ENCODE measurements at places on chromosomes 1 and 21.
A peak's percentile ranks its signal among the peaks of the same experiment; 100 is the strongest.

DNA sequence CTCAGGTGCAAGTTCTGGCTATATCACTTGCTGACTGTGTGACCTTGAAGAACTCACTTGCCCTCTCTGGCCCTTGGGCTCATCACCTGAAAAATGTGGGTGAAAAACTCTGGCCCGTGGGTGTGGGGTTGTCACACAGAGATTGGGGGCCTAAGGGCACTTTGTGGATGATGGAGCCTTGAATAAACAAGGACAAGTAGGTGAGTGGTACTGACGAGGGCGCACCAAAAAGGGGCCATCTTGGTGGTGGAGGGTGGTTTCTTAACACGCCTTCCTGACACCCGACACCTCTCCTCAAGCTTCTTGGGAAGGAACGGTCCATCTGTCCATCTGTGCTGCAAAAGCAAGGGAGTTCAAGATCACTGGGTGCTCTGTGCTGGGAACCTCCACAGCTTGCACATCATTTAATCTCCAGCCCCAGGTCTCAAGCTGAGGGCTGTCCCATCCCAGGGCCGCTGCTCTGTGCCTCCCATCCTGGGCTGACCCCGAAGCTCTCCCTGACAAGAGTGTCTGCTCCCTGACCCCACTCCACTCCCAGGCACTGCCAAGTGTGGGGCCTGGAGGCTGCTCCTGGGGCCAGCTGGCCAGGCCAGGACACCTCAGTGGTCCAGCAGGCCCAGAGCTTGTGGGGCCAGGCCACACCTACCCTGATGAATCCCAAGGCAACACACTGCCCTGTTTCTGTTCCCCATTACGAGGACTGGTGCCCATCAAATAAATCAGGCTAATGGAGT, 97.3 kb downstream of the GLIS1 start:
- no peak for DNase-seq

GRCh38 chr1:145995964-145996432, 381 bp downstream of the TXNIP start:
- DNase-seq, result no peak

GRCh38 chr1:155131856-155132255, 3.8 kb upstream of the SLC50A1 start:
- DNase-seq, result no peak

- DNase-seq, result peak; percentile 80
These were observed 16.5 kb upstream of the ATP6V1G3 start for GRCh38 chr1:198556971-198557370.

DNA sequence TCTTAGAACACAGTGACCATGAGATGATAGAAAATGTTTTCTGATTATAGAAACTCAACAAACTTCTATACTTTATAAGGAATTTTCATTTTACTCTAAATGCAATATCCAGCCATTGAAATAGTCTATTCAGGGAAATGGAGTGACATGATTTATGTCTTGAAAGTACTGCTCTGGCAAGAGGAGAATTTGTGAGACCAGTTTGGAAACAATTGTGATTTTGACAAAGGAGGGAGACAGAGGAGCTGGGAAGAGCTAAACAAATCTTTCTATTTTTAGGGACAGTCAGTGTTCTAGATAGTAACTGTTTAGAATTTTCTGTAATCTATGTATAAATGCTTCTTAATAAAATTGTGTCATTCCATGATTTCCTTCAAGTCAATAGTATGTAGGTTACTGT, 252.3 kb downstream of the FMN2 start:
- peak; percentile 15 for DNase-seq

DNA sequence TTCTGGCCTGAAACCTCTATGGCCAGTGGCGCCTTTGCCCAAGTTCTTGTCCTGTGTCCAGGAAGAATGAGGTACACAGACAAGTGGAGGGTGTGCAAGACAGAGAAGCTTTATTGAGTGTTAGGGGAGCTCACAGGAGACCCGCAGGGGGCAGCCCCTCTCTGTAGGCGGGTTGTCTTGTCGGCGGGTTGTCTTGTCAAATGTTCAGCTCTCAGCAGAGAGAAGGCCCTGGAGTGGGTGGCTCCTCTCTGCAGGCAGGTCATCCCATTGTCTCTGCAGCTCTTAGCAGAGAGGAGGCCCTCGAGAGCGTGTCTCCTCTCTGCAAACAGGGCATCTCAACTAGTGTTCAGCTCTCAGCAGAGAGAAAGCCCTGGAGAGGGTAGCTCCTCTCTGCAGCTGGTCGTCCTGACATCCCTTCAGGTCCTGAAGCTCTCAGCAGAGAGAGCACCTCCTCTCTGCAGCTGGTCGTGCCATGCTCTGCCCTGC, 11.0 kb downstream of the COL6A2 start:
- no peak for DNase-seq

- no peak for DNase-seq
These were observed 16.4 kb downstream of the NCMAP start for GRCh38 chr1:24572301-24572700.

- DNase-seq, result no peak
These were observed 82.5 kb upstream of the NR5A2 start for GRCh38 chr1:199944986-199945385.

DNA sequence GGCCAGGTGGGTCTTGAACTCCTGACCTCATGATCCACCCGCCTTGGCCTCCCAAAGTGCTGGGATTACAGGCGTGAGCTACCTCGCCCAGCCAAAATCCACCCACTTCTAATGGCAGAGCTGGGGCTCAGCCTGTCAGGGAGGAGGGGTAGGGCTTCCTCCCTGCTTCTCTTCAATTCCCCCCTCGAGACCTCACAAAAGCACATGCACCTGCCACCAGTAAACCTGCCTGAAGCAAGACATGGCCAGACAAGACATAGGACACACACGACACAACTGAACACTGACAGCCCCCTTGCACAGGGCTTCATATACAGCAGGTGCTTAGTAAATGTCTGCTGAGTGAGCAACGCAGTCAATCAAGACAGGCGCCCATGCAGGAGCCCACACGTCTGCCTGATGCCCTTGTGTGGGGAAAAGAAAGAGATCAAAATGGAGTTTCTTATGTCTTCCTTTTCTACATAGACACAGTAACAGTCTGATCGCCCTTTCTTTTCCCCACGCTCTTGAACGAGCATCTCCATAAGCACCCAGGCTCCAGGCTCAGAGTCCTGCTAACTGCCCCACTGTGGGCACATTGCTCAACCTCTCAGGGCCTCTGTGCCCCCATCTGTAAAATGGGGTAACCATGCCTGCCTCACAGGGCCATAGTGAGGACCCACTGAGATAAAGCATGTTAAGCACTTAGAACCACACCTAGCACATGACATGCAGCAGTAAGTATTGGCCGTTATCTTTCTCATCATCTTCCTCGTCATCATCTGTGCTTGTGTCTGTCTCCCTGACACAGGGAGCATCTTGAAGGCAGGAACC, 8.8 kb downstream of the SDC3 start:
- DNase-seq, result no peak

GRCh38 chr1:155691992-155692528, 3.2 kb downstream of the DAP3 start:
- no peak for DNase-seq

DNA sequence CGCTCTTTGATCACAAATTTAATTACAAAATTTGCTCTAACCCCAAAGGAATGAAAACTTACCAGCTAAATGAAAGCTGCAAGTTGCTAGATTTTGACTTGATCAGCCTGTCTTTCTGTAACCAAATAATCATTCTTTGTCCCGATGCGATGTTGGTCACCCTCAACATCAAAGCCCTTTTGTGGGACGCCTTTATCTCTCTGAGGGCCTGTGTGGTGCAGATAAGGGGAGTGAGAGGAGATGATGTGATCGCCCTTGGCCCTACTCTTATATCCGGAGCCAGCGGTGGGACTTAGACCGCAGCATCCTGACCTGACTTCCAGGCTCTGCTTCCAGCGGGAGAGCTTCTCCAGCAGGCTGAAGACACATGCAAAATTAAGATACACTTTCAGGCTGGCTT, 19.3 kb upstream of the UMODL1 start:
- DNase-seq, result no peak

- DNase-seq, result no peak
These were observed 46.9 kb upstream of the ADARB1 start for GRCh38 chr21:45027241-45028196.

DNA sequence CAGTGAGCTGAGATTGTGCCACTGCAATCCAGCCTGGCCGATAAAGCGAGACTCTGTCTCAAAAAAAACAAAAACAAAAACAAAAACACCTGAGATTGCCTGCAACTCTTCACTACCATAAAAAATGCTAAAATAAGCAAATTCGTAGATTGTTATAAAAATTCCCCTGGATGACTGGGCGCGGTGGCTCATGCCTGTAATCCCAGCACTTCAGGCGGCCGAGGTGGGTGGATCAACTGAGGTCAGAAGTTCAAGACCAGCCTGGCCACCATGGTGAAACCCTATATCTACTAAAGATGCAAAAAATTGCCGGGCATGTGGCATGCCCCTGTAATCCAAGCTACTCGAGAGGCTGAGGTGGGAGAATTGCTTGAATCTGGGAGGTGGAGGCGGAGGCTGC, 10.7 kb downstream of the MED18 start:
- DNase-seq, result no peak

DNA sequence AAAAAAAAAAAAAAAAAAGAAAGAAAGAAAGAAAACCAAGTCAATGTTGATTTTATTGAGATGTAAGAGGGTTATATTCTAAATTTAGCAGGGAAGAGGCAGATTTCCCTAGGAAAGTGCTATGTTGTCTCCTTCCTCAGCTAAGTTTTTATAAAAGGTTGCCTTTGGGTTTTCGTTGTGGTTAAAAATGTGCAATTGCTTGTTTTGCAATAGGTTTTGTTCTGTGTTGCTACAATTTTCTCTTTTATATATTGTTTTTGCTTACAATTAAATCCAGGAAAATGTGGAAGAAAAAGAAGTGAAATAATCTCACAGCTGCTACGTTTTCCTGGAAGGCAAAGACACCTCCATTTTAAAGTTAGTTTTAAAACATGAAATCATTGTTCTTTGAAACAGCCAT, 136.7 kb upstream of the C1orf105 start:
- DNase-seq, result no peak

- DNase-seq, result no peak
These were observed 27.0 kb upstream of the SLC16A1 start for GRCh38 chr1:112982853-112983536.

GRCh38 chr1:236316437-236316836, 34.7 kb upstream of the ERO1B start:
- no peak for DNase-seq

- peak; percentile 90 for DNase-seq
These were observed 285.0 kb upstream of the NR5A2 start for GRCh38 chr1:199742547-199742946.

DNA sequence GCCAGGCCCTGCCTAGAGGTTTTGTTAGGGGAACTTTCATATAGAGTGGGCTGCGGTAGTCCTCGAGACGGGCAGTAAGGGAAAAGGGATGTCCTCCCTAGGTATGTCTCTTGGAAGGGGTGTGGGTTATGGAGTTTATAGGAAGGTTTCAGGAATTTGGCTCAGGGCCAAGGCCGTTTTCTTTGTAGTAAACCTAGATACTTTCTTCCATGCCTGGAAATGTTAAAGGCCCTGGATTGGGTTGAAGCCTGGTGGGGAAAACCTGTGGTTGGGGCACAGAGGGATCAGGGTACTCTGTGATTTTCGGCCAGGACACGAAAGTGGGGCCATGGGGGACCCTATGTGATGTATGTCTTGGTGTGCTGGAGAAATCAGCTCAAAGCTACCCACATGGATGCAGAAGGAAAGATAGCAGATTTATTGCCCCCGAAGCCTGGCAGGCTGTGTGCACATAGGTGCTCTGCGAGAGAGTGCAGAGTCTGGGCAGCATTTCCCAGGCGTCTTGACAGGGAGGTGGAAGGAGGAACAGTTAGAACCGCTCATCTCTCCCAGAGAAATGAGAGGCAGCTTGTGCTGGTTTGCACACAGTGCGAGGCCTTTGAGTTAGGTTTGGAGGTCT, 1.7 kb downstream of the SNAP47 start:
- DNase-seq, result no peak

- DNase-seq, result peak; percentile 79
These were observed 33.5 kb upstream of the KLF17 start for GRCh38 chr1:44084998-44085675.

GRCh38 chr1:92167151-92167550, 50.6 kb upstream of the C1orf146 start:
- DNase-seq, result no peak

- no peak for DNase-seq
These were observed 19.7 kb upstream of the RNU1-4 start for GRCh38 chr1:16720351-16721223.

GRCh38 chr1:60541831-60542532, 468.4 kb upstream of the C1orf87 start:
- DNase-seq, result no peak

DNA sequence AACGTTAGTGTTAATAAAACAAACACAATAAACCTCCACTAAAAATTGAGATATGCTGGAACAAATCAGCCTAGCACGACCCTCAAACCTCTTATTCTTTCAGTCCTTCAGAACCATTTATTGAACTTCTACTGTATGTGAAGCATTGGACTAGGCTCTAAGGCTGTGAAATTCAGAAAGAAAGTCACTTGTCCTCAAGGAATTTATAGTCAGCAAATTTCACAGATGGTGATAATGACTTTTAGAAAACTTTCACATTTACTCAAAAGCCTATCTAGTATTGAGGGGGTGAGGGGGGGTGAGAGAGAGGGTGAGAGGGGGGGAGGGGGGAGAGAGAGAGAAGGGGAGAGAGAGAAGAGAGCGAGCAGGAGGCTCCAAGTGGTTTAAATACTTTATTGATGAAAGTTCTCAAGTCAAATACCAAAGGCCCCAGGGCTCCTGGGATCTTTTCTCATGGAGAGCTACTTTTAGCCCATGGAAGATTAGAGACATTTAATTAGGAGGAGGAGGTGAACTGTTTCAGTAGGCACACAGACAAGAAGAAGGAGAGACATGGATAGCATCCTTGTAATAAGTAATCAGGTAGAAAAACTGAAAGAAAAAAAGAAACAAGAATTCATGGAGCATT, 66.3 kb upstream of the SSX2IP start:
- peak; percentile 21 for DNase-seq

DNA sequence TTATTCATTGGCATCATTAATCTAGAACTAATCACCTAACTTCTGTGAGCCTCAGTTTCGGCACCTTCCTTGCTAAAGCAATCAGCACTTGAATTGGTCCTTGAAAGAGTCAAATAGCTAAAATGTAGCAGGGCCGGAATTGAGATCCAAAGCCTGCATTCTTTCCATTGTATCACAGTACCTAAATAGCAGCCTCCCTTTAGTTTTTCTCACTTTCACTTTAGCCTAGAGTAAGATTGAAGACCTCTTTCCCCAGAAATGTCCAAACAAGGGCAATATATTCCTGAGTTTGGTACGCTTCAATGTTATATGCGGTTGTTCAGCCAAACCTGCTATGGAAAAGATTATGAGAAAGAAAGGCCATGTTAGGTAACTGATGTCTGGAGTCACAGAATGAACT, 121.9 kb upstream of the BMP8A start:
- DNase-seq, result no peak

GRCh38 chr21:42587036-42587435, 66.4 kb upstream of the PDE9A start:
- DNase-seq, result no peak

- no peak for DNase-seq
These were observed 112.9 kb downstream of the PTPN14 start for GRCh38 chr1:214438530-214438929.

- DNase-seq, result no peak
These were observed 55.9 kb downstream of the FAM163A start for GRCh38 chr1:179798864-179799516.
